Stimulated activated CD4-positive, alpha-beta T cell treated with anti-CD3 and anti-CD28 coated beads, Interleukin-4, amount 100 ng/mL, for 48 hours (primary cell): ENCODE measurements at places on chromosomes 3 and 15.

- DNase-seq, result peak; percentile 4
Measured at GRCh38 chr3:58683466-58683865, 16.9 kb upstream of the FAM3D start.

- DNase-seq, result no peak
Measured at GRCh38 chr3:20849975-20850374, 664.0 kb upstream of the SGO1 start.

DNA sequence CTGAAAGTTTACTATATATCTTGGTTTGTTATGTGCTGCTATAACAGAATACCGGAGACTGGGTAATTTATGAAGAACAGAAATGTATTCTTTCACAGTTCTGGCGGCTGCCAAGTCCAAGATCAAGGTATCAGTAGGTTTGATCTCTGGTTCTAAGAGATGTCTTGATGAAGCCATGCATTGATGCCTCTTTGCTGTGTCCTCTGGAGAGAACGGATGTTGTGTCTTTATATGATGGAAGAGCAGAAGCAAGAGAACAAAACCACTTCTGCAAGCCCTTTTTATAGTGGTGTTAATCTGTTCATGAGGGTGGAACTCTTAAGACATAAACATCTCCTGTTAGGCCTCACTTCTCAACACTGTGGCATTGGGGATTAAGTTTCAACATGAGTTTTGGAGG is 62.7 kb downstream of the TCF12 start:
- no peak for DNase-seq

DNA sequence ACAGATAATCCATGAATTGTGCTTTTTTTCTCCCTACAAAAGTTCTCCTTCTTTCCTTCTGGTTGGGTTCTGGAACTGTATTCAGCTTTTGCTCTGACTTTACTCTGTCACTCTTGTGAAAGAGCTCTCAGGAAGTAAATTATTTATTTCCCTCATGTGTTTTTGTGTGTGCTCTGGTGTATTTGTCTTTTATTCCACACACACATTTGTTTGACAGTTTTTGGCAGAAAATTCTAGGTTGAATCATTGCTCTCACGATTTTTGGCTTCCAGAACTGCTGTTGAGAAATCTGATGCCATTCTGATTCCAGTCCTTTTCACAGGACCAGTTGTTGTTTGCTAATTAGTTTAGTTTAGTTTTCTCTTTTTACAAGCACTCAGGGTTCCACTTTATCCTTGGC is 172.8 kb downstream of the PLCH1 start:
- DNase-seq, result no peak

DNA sequence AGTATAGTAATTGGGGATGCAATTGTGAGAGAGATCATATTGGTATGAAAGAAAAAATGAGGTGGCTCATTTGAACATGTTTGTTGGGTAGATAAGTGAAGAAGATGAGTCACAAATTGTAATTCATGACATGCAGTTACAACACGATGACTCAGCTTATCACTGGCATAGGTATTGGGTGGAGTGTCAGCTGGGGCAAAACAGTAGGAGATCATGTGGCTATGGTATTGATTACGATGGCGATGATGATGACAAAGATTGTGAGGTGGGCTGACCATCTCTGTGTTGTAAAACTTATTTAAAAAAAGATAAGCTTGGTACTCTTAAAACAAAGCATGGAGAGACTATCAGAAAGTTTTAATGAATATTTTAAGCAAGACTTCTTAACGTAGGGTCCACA is 11.6 kb upstream of the DPH6 start:
- no peak for DNase-seq

- DNase-seq, result no peak
Measured at GRCh38 chr3:53027254-53027844, 18.5 kb downstream of the SFMBT1 start.

GRCh38 chr3:37308247-37308646 is 133.9 kb upstream of the LRRFIP2 start:
- DNase-seq, result no peak

GRCh38 chr15:72585476-72586058 is 68.9 kb upstream of the GOLGA6B start:
- DNase-seq, result no peak

GRCh38 chr15:63860555-63860954 is 26.8 kb upstream of the HERC1 start:
- no peak for DNase-seq

DNA sequence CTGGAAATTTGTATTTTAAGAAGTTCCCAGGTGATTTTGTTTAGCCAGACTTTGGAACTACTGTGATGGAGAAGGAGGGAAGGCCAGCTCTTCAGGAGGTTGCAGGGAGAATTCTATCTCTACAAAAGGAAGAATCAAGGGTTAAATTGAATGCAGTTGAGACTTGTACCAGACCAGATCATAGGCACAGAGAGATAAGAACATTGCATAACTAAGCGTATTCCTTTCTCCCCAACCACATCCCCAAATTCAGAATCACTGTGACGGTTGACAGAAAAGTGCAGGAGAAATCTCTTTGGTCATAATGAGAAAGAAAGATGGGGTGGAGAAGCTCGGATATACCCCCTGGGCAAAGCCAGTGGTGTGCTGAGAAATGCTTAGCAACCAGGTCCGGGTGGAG is 7.2 kb downstream of the PLD1 start:
- DNase-seq, result no peak

DNA sequence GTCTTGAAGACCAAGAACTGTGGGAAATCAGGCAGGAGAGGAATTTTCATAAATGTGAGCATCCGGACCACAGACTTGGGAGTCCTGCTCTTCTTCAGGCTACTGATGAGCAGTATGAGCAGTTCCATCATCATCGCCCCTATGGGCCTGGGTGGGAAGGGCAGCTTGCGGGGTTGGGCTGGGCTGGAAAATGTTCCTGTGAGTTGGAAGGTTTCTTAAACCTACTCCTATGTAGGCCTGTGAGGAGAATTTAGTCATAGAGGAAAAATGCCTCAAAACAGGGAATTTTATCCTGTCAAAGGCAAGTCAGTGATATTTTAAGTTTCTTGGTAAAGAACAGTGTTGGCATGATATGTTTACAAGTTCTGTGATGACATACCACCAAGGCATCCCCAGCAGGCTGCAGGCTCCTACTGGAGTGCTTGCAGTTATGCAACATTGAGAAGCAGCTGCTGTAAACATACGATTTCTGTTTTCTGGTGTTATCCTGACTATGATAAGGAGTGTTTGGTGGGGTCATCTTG is 10.3 kb downstream of the MASP1 start:
- no peak for DNase-seq

DNA sequence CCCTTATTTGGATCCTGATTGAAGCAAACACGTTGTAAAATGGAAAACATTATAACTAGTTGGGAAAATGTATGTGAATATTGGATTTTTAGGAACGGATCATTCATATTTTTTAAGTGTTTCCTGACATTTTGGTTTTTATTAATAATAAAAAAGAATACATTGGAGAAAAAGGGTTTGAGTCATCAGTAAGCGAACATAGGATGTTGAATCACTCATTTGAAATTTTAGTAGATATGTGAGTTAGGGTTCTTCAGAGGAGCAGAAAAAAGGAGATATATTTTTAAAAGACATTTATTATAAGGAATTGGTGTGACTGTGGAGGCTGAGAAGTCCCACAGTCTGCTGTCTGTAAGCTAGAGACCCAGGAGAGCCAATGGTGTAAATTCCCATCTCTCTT is 258.5 kb downstream of the PTPRG start:
- DNase-seq, result no peak

- DNase-seq, result no peak
Measured at GRCh38 chr3:51929420-51930003, 12.2 kb downstream of the RRP9 start.

DNA sequence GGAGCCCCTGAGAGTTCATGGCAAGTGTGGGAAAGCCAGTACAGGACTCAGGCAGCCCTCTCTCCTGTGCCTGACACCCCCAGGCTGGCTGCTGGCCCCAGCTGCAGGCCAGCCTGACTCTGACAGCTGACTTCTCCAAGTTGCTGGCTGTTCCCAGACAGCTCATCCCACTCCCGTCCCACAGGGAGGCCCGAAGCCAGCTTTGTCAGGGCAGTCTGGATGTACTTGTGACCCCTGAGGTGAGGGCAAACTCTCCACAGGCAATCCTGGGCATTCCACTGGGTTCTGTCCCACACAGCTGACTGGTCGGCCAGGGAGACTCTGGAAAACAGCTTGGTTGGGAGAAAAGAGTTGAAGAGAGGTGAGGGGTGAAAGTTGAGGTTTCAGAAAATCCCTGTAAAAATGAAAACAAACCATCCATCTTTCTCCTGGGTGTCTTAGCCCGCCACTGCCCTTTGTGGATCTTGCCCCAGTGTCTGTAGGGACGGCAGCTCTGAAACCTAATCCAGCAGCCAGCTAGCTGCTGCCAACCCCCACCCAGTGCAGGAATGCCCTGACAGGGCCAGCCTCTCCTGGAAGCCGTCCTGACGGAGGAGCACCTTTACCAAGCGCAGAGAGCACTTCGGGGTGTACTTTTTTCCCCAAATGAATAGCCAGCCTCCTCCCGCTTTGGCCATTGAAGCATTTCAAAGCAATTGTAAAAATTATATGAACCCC is 87.9 kb downstream of the DNAJB8 start:
- no peak for DNase-seq

GRCh38 chr3:97885931-97886824 is 64.4 kb downstream of the CRYBG3 start:
- DNase-seq, result no peak

DNA sequence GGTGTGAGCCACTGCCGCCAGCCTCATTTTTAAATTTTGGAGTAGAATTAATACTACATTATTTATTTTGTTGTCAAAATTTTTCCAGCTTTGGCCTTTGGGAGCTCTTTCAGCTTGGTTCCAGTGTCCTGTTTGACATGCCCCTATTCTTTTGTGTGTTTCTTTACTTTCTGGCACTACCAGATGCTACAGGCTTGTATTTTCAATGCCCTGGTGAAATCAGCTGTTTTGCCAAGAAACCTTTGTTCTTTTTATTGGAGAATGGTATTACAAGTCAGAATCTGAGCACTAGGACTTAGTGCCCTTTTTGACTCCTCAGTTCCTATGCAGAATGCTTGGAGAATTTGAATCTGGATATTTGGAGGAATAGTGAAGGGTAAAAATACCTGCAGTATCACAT is 26.6 kb downstream of the RNF111 start:
- DNase-seq, result no peak

GRCh38 chr15:31930967-31931366 is 99.3 kb upstream of the CHRNA7 start:
- peak; percentile 28 for DNase-seq

GRCh38 chr3:119597548-119598288 is at the start of gene PLA1A:
PLA1A (plus strand) TSS chr3:119597885; CDS start chr3:119597914, 29 bp downstream.
- no peak for DNase-seq

- no peak for DNase-seq
Measured at GRCh38 chr15:84702961-84703482, 12.9 kb downstream of the SEC11A start.

GRCh38 chr3:183195266-183195665 is 32.7 kb upstream of the LAMP3 start:
- no peak for DNase-seq

- DNase-seq, result no peak
Measured at GRCh38 chr15:83833569-83833968, 179.6 kb downstream of the ADAMTSL3 start.

GRCh38 chr3:142580061-142580423 is 1.5 kb upstream of the ATR start:
- no peak for DNase-seq

DNA sequence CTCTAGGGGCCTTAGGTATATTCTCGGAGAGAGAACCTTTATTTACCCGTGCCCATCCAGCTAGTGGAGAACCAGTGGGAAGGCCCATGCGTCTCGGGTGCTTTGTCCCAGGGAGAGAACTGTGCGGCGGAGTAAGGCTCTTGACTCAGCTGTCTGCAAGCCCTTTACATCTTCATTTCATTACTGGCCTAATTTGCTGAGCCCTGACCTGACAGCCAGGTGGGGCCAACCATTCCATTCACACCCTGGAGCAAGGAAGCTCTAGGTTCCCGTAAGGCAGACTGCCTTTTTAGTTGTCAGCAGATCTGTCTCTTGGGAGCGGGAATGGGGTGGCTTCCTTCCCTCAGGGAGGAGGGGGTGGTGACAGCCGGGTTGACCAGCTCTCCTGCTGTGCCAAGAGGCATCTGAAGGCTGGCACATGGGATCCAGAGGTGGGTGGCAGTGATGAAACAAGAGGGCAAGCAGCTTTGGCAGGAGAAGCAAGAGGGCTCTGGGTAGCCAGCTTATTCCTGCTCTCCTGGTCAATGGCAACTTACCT is 36.4 kb downstream of the SV2B start:
- DNase-seq, result no peak

- DNase-seq, result peak; percentile 29
Measured at GRCh38 chr15:34366271-34367065, 528 bp downstream of the LPCAT4 start.

DNA sequence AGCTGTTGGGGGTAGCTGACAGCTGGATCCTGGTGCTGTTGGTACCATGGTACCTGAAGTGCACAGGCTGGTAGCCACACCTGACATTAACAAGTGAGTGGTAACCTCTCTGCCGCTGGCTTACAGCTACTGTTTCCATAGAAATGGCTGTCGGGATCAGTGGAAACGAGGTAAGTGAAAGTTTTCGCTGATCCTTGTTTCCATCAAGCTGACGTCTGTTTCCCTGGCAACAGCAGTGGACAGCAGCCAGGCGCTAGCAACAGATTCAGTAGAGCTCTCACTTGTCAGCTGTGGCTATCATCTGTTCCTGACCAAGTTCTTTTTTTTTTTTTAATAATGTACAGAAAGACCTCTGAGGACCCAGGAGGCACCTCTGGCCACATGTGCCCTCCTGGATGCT is 166.2 kb downstream of the CHDH start:
- no peak for DNase-seq

DNA sequence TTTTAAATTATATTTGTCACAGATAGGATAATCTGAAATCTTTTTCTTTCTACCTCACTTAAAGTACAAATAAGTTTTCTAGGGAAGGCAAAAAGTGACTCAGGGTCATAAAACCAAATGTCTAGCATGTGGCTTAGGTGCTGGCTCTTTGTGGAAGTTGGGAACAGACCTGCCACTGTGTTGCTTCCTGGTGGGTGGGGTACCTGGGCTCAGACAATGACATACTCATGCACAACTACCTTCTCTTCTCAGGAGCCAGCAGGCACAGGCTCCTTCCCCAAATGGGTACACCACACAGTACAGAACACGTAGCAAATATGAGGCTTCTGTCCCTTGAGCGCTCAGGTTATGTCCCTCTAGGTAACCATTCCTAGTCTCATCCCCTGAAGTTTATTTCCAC is 40.1 kb upstream of the MUC13 start:
- DNase-seq, result no peak

GRCh38 chr3:86890741-86891396 is 100.1 kb downstream of the VGLL3 start:
- no peak for DNase-seq

- DNase-seq, result no peak
Measured at GRCh38 chr15:68366314-68366713, 65.6 kb downstream of the ITGA11 start.

GRCh38 chr3:31343075-31343474 is 189.7 kb upstream of the STT3B start:
- DNase-seq, result no peak

DNA sequence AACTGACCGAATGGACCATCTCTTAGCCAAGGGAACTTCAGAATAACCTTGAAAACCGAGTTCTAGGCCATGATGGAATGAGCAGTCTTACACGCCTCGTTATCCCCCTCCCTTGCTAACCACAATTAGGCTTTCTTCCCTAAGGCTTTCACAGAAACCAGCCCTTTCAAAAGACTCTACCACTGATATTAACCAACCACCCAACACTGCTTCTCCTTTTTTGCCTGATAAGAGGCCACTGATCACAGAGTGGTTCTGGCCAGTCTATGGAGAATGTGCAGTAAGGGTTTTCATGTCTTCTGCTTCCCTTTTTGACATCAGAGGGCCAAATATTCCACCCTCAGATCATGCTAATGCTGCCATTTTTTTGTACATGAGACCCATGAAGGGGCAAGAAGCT is 59.3 kb downstream of the MCF2L2 start:
- DNase-seq, result no peak

GRCh38 chr3:135159681-135160247 is 364.7 kb downstream of the EPHB1 start:
- no peak for DNase-seq
